Stimulated activated CD4-positive, alpha-beta T cell treated with anti-CD3 and anti-CD28 coated beads, Interleukin-4, amount 100 ng/mL, for 4 hours (primary cell): ENCODE measurements at places on chromosomes 5 and 9.

DNA sequence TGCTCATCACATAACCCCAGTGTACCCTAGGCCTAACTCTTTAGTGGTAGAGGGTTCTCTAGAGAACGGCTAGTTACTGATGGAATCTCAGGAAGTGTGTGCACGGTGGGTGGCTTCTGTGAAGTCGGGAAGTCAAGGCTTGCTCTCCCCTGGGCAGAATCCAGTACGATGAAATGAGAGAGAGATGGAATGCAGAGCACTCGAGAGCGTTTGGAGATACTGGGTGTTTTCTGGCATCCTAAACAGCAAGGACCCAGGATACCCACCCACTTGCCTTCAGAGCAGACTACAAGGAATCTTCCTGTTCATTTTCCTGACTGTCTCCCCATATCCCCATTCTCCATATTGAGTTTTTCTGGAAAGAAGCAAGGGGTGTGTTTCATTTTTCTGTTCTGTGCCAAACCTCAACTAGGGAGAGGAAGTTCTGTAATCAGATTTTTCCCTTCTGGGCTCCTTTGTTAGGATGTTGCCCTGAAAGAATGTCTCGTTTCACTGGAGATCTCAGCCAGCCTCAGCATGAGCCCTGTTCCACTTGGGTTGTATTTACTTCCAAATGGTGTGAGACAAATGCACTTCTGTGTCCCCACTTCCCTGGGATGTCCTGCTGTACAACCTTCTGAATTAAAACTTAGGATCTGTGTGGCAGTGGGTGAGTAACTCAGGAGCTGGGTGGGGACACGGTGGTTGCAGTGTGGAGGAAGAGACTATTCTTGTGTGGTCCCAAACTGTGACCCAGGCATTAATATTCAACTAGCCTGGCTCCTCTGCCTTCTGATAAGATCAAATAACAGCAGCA is 108.9 kb upstream of the SPRY4 start:
- no peak for DNase-seq

- DNase-seq, result no peak
Measured at GRCh38 chr5:156328766-156329165, 1.8 kb downstream of the SGCD start.

- peak; percentile 68 for DNase-seq
Measured at GRCh38 chr9:131277910-131278701, 1.8 kb upstream of the FAM78A start.

DNA sequence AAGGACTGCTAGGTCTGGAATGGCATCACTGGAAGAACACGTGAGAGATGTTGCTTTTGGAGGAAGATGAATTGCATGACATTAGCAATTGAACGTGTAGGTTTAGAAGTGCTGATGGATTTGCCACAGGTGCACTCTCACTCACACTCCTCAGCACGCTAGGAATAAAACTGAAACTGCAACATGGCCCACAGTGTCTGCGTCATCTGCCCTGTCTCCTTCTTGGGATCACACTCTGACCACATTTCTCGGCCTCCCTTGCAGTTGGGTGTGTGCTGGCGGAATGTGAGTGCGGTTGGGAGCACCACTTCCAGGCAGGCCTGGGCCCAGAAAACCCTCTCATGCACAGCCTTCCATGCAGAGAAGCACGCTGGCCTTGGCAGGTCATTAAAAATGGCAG is 152.8 kb upstream of the LHFPL2 start:
- DNase-seq, result no peak

- DNase-seq, result no peak
Measured at GRCh38 chr9:114282926-114283325, 40.0 kb upstream of the ORM1 start.

GRCh38 chr5:53048248-53048647 is 59.1 kb downstream of the ITGA2 start:
- DNase-seq, result no peak
